GM23338 (cell line): ENCODE measurements at places on chromosomes 6 and 20. TPM values are rescaled to one million over a fixed set of nuclear protein-coding genes. Genes with fewer than 3 reads are reported as not detected.

DNA sequence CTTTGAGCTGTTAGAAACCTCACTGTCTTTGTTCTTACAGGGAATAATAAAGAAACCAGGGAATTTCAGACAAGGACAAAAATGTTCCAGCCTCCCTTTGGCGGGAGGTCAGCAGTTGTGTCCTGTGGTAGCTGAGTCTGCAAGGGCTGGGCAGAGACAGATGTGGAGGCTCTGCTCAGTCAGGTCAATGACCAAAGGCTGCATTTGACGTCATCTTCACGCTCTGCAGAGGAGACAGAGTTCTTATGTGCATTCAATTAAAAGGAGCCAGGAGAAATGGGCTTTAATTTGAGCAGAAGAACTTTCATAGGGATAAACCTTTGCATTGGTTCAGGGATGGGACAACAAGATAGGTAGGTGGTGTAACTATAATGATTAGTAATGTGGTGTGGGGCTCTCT is 45.1 kb upstream of the FOXA2 start:
- no peak for DNase-seq

DNA sequence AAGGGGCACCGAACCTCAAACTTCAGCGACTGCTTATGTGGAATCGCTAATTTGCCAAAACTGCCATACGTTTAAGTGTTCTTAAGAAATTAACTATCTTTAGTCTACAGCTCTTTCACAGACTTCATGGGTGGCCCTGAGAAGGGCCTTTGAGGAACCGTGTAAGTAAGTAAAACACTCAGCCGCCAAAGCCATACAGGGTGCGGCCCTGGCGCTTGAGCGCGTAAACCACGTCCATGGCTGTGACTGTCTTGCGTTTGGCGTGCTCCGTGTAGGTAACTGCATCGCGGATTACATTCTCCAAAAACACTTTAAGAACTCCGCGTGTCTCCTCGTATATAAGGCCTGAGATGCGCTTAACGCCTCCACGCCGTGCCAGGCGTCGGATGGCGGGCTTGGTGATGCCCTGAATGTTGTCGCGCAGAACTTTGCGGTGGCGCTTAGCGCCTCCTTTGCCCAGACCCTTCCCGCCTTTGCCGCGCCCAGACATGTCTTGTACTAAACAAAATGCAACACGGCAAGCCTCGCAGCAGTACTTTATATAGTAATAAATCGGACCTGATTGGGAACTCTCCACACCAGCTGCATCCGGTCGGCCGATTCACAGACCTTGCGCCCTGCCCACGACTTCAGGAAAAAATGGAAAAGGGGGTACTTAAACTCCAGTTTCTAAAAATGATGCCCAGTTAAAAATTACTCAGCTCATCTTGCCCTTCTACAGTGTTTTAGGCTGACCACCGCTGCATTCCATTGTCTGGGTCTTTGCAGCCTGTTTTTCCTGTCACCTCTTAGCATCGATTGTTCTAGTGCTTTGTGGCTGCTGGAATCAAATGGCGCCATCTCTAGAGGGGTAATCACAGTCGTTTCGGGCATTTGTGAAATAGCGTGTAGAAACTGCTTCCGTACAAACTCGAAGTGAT is 38.9 kb downstream of the OR2B2 start:
- peak; percentile 76 for DNase-seq

GRCh38 chr6:158174024-158174423 is 5.9 kb downstream of the GTF2H5 start:
- no peak for DNase-seq

DNA sequence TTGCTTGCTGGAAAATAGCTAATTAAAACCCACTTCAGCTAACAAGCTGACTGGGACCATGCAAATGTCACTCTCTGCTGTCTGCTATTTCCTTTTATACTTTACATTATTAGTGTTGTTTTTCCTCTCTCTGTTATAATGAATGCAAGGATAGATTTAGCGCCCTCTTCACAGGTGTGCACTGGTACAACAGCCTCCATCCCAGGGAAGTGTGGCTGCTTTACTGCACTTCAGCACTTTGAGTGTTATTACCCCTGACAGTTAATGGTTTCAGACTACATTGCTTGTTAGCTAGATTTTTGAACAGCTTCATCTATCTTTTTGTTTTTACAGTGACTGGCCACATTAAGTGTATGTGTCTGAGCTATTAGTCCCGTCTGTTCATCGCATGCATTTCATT is 405.7 kb downstream of the RNF144B start:
- DNase-seq, result no peak

The FAM135A gene
- 65.8 and 68.7 TPM in 2 replicates for total RNA-seq

GRCh38 chr20:32160341-32160740 is 47.2 kb downstream of the PLAGL2 start:
- DNase-seq, result no peak

GRCh38 chr6:100704961-100705360 is 176.2 kb downstream of the ASCC3 start:
- DNase-seq, result no peak

DNA sequence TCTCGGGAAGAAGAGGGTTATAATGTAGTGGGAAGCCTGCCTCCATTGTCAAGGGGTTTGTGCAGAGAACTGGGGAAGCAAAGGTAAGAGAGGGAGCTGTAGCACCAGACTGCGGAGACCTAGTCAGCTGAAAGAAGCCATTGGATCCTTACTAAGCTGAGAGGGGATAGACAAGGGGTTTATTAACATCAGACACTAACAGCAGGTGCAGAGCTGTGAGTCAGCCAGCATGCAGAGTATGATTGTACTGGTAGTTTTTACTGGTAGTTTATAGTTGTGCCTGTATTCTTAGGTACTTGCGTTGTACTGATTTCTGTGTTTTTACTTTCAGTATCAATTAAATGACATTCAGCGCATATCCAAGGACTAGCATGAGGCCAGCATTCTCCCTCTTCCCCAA is 17.8 kb upstream of the COL19A1 start:
- no peak for DNase-seq

GRCh38 chr6:1399085-1399780 is 9.9 kb downstream of the FOXF2 start:
- DNase-seq, result no peak

DNA sequence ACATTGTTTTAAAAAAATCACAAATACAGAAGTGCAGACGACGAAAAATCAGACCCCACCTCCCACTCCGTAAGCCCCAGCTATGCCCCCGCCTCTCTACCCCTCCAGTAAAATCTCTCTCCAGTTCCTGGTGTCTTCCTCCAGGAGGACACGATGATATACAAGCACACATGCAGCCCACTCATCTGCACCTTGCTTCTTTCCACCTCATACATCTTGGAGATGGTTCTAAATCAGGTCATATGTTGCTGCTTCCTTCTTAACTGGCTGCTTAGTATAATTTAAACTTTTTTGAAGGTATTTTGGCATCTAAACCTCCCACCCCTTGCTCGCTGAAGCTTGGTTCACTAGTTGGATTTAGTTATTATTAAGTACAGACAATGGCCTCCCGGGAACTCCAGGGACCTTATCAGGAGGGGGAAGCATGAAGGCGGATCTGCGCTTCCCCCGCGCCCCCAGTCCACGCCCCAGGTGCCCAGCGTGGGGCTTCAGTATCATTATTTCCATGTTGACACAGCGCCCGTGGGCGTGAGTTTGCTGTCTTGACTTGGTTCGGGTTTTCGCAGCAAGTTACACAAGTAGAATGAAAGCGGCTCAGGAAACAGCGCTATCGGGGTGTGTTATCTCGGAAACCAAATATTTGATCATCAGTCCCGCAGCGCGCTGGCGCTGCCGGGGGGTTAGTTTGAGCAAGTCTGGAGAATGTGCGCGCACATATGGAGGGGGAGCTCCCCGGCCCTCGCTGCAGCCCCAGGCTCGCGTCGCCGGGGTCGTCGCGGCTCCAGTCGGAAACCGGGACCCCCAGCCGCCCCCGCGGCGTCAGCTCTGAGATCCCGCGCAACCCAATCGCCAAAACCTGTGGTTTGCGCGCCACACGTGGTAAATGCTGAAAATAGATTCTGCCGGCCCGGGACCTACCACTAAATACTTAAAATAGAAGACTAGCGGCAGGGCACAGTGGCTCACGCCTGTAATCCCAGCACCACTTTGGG is 2.3 kb downstream of the BMP7 start:
- DNase-seq, result peak; percentile 47
